ENCODE measurements at places on chromosomes 5 and 9. TPM values are rescaled to one million over a fixed set of nuclear protein-coding genes. Genes with fewer than 3 reads are reported as not detected.

Gene FGF18
- 6.0 TPM for total RNA-seq

Gene SOX30
- total RNA-seq, result not detected

Gene FIBCD1
- total RNA-seq, result 17.5 TPM

Gene SLC4A9
- total RNA-seq, result not detected

Gene KIAA0825
- total RNA-seq, result 5.0 TPM

DNA sequence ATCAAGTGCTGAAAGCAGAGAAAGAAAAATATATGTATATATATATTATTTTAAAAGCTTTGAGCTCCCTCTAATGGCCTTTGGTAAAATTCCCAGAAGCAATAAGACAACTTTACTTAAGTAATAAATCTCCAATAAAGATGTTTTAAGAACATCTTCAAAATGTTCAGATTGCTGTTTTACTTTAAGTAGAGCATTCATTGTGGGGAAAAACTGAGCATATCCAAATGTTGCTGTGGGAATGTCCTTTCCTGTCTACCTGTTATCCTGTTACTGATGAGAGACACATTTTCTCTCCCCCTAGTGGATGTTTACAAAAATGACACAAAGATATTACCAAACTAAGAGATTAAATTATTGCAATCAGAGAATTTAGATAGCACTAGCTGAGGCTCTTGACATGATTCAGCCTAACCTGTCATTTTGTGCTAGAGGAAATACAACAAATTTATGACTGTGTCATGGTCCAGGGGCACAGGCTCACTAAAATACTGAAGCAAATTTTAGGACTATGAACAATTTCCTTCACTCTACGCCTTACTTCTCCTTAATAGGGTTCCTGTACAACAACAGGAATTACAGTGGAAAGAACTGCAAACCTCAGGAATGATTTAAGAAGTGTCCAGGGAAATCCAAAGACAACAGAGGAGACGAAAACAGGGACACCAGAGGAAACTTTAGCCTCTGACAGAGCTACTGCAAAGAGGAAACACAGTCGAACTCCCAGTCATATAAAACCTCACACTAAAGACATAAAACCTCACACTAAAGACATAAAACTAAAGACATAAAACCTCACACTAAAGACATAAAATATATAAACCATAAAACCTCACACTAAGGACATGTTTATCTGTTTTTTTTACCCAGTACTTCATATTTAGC lies 24.3 kb upstream of the PRRC1 start:
- no peak for DNase-seq

DNA sequence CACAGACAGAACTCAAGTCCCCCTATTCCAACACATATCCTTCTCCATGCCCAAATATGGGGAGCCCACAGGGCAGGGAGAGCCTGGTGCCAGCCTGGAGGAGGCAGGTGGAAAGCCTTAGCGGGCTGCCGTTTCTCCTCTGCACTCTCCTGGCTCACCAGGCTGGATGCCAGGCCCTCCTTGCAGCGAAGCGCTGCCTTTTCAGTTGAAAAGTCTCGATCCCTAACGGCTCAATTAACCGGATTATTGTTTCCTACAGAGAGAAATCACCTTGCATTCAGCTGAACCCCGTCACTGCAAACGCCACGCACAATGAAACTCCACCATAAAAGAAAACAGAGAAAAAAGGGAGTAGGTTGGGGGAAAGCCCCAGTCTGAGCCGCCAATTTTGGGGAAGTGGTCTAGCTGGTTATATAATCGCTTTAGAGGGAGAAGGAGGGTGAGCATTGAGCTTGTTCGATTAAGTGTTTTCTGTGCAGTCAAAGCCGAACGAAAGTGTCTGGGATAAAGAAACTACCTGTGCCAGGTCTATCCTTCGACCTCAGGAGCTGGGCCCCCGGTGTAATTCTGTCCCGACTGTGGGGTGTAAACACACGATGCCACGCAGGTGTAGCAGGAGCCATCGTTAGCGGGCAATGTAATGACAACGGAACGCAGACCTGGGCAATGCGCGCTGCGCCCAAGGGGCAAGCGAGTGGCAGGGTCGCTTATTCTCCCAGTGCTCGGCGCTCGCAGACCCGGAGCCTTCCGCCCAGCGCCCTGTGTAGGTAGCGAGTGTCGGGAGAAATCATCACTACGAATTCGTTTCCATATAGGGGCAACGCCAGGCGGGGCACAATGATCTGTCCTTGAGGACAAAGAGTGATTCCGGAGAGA lies 3.8 kb downstream of the BARHL1 start:
- DNase-seq, result no peak

GRCh38 chr5:137581776-137582175 lies 82.7 kb upstream of the SPOCK1 start:
- DNase-seq, result no peak

GRCh38 chr9:109447329-109448076 lies 50.6 kb downstream of the PTPN3 start:
- DNase-seq, result peak; percentile 63

GRCh38 chr9:94802793-94803192 lies 76.3 kb downstream of the AOPEP start:
- DNase-seq, result no peak
